Natural killer cell (primary cell): ENCODE measurements at places on chromosomes 4 and X.

GRCh38 chr4:24603343-24603742 lies 19.0 kb upstream of the DHX15 start:
- no peak for DNase-seq

DNA sequence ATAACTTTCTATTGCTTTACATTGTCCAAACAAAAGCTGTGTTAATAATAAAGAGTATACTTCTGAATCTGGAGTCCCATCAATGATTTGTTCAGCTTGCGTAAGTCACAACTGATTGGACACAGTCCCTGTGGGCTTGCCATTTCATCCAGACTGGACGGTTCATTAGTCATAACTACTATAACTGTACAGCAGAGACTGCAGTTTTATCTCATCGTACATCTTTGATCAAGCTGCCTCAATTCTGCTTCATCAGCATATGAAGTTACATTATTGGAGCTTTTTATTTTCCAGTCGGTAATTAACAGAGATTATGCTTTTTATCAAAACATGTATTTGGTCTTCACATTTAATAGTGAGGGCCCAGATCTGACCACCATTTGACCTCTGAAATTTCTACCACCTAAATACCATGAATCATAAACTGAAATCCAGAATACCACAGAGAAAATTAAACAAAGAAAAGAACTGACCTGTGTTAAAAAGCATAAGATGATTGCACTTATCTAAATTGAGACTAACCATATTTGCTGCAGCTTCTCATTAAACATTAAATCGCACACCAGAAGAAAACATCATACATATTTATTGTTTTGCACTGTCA lies 12.5 kb upstream of the MAB21L2 start:
- DNase-seq = no peak

DNA sequence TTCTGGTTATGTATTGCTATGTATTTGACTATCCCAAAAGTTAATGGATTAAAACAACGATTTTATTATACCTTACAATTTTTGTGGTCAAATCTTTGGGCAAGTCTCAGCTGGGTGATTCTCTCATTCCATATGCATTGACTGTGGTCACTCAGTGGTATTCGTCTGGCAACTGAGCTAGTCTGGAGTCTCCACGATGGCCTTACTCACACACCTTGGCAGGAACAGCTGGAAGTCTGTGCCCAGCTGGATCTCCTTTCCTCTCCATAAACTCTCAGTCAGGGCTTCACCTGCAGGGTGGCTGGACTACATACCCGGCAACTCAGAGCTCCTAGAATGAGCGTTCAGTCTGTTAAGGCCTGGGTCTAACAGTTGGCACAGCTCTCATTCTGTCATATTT lies 141.1 kb upstream of the WDFY3 start:
- no peak for DNase-seq

DNA sequence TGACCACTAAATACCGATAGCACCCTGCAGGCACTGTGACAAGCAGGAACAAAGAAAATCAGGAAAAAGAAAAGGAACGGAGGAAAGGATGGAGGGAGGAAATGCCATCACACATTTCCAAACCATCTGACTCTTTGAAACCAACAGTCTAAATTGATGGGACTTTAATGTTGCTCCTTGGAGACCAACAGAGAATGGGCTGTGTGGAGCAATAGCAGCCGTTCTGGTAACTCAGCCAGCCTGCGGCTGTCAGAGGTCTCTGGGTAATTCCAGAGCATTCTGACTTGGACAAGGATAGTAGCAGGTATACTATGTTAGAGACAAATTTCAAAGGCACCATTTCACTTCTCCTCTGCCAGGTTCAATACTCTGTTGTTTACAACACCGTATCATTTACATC lies 18.0 kb downstream of the PARM1 start:
- no peak for DNase-seq
